Right lobe of liver (tissue), 6 donors: ENCODE measurements at places on chromosomes 2 and 18. TPM values are rescaled to one million over a fixed set of nuclear protein-coding genes. Genes with fewer than 3 reads are reported as not detected.

GRCh38 chr2:38245114-38245641, 131.9 kb downstream of the ATL2 start:
- no peaks in the 10 kb centered on the region for H3K27me3 ChIP-seq
- H3K27ac ChIP-seq, result no peak overlapping the region
- H3K4me3 ChIP-seq, result no peak overlapping the region
- no peaks in the 10 kb centered on the region for H3K36me3 ChIP-seq
- no peaks in the 10 kb centered on the region for H3K4me1 ChIP-seq
- no peak for DNase-seq

DNA sequence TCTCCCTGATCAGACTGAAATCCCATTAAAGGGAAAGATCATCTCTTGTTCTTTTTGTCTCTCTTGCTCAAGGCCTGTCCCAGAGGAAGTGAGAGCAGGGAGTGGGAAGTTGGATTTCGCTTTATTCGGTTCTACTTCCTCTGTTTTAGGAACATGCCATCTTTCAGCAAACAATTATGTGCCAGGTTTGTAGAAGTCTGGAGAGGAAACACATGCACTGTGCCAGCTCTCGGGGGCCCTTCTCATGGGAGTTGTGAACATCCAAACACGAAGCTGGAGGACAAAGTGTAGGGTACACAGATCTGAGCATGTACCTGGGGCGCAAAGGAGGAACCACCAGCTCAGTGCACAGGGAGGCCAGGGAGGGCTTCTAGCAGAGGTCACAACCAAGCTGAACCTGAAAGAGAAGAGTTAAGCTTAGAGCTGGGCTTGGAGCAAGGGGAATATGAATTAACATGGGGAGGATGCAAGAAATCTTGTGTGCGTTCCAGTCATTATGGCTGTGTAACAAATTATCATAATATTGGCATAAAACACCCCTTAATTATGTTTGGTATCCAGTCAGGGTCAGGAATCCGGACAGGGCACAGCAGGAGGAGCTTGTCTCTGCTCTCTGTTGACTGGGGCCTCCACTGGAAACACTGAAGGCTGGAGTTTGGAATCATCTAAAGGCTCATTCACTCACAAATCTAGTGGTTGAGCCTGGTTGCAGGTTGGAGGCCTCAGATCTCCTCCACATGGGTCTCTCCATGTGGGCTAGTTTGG, 128.6 kb downstream of the ZFP36L2 start:
- no peaks in the 10 kb centered on the region for H3K36me3 ChIP-seq
- H3K4me1 ChIP-seq, result no peaks in the 10 kb centered on the region
- no peaks in the 10 kb centered on the region for H3K27me3 ChIP-seq
- no peak overlapping the region for H3K27ac ChIP-seq
- no peak for DNase-seq

DNA sequence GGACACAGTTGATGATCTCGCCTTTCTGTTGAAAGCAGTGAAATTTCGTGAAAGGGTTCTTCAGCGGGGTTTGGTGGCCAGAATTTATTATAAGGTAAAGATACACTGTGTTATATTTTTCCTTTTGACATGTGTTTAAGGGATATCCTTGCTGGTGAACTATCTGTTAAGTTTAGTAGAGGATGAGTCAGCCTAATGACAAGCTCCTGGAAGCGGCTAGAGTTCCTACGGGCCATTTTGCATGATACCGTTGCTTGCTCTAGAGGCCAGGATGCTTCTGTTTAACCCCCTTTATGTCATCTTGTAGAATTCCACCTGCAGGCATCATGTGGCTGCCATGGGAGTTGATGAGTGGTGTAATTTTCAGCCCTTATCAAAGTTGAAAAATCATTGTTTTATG, 124.8 kb upstream of the BCL2L11 start:
- DNase-seq, result no peak
- H3K36me3 ChIP-seq, result no peaks in the 10 kb centered on the region
- H3K27me3 ChIP-seq, result no peaks in the 10 kb centered on the region
- H3K4me1 ChIP-seq, result no peaks in the 10 kb centered on the region
- no peak overlapping the region for H3K4me3 ChIP-seq

GRCh38 chr2:78780256-78780655, 245.2 kb upstream of the REG3G start:
- no peaks in the 10 kb centered on the region for H3K27me3 ChIP-seq
- no peaks in the 10 kb centered on the region for H3K36me3 ChIP-seq
- no peak for DNase-seq
- no peak overlapping the region for H3K27ac ChIP-seq

- peak overlapping the region; percentile 43 for H3K27ac ChIP-seq
- H3K4me1 ChIP-seq, result peaks cover 15% of the 10 kb centered on the region
- peak overlapping the region; percentile 33 for H3K4me3 ChIP-seq
- no peaks in the 10 kb centered on the region for H3K27me3 ChIP-seq
- no peaks in the 10 kb centered on the region for H3K36me3 ChIP-seq
Measured at GRCh38 chr2:142865924-142866323, 11.5 kb upstream of the KYNU start.

DNA sequence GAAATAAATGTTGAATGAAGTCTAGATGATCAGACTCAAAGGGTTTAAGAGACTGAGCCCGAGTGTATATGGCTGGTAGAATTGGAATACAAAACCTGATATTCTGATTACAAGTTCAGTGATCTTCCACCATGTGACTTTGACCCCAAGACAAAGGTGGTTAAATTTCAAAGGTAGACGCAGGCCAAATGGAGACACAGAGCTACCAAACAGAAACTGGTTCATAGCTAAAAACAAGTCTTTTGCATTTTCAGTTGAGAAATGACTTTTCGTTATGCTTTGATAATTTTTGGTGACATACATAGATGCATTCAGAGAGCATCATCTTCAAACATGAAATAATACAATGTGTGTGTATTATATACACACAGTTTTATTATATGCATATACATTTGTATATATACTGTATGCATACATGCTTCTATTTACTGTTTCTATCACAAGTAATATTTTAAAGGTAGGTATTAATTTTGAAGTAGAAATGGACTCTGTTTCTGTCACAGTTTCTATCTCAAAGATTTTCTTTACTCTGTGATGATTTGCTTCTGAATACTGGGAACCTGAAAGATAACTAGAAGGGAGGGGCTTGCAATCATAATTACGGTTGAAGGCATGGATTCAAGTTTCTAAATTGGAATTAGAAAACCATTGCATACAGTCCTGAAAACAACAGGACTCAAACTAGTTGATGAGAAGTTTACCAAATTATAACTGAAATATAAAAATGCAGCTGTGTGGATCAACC, 142.3 kb downstream of the ABCA12 start:
- H3K4me3 ChIP-seq, result no peak overlapping the region
- H3K27ac ChIP-seq, result no peak overlapping the region
- no peaks in the 10 kb centered on the region for H3K27me3 ChIP-seq

PCARE gene
- total RNA-seq, result not detected

RTP5 gene
- not detected for total RNA-seq

SLC16A14 gene
- 2.1 TPM for total RNA-seq
